ENCODE measurements at places on chromosomes 2 and 18. TPM values are rescaled to one million over a fixed set of nuclear protein-coding genes. Genes with fewer than 3 reads are reported as not detected.

Gene VIL1
- 0.18 TPM for total RNA-seq

- H3K4me1 ChIP-seq, result no peaks in the 10 kb centered on the region
- no peaks in the 10 kb centered on the region for H3K27me3 ChIP-seq
- DNase-seq, result no peak
- no peak overlapping the region for H3K4me3 ChIP-seq
- peaks cover 11% of the 10 kb centered on the region for H3K36me3 ChIP-seq
Observed at GRCh38 chr2:223908304-223908998, 36.7 kb downstream of the WDFY1 start.

DNA sequence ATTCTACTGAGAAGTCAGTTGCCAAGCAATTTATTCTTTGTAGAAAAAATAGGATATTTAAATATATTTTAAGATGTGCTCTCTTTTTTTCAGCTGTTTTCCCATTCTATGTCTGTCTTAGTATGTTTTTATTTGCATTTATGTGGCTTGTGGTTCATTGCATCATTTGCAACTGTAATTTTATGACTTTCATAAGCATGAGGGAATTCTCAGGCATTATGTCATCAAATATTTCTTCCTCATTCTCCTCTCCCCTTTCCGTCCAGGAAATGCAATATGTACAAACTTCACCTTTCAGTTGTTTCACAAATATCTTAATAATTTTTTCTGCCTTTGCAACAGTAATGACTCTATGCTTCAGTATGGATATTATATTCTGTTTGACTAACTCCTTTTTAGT lies 560.2 kb upstream of the LRATD1 start:
- no peaks in the 10 kb centered on the region for H3K36me3 ChIP-seq
- no peaks in the 10 kb centered on the region for H3K27me3 ChIP-seq
- no peak for DNase-seq
- H3K4me3 ChIP-seq, result no peak overlapping the region

GRCh38 chr2:29201979-29202378 lies 86.8 kb downstream of the CLIP4 start:
- H3K36me3 ChIP-seq, result no peaks in the 10 kb centered on the region
- H3K27ac ChIP-seq, result no peak overlapping the region
- no peaks in the 10 kb centered on the region for H3K4me1 ChIP-seq
- DNase-seq, result no peak
- no peaks in the 10 kb centered on the region for H3K27me3 ChIP-seq

Gene ITPRIPL1
- total RNA-seq, result 12.2 TPM

Gene SH3YL1
- 28.4 TPM for total RNA-seq

- H3K4me3 ChIP-seq, result no peak overlapping the region
- DNase-seq, result no peak
- no peaks in the 10 kb centered on the region for H3K36me3 ChIP-seq
- H3K4me1 ChIP-seq, result no peaks in the 10 kb centered on the region
Observed at GRCh38 chr2:236633775-236634560, 64.3 kb downstream of the ACKR3 start.

DNA sequence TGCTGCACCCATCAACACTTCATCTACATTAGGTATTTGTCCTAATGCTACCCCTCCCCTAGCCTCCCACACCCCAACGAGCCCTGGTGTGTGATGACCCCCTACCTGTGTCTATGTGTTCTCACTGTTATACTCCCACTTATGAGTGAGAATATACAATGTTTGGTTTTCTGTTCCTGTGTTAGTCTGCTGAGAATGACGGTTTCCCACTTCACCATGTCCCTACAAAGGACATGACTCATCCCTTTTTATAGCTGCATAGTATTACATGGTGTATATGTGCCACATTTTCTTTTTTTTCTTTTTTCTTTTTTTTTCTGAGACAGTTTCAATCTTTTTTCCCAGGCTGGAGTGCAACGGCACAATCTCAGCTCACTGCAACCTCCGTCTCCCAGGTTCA lies 284.1 kb upstream of the CYP26B1 start:
- no peaks in the 10 kb centered on the region for H3K4me1 ChIP-seq
- no peaks in the 10 kb centered on the region for H3K27me3 ChIP-seq
- H3K27ac ChIP-seq, result no peak overlapping the region
- no peaks in the 10 kb centered on the region for H3K36me3 ChIP-seq
- no peak overlapping the region for H3K4me3 ChIP-seq
- no peak for DNase-seq

Gene KIF3C
- 55.7 TPM for total RNA-seq

GRCh38 chr2:203934041-203934492 lies 2.5 kb upstream of the ICOS start:
- H3K36me3 ChIP-seq, result no peaks in the 10 kb centered on the region
- H3K27me3 ChIP-seq, result no peaks in the 10 kb centered on the region
- no peaks in the 10 kb centered on the region for H3K4me1 ChIP-seq
- DNase-seq, result no peak
- H3K27ac ChIP-seq, result no peak overlapping the region

- no peak for DNase-seq
- H3K27ac ChIP-seq, result no peak overlapping the region
- H3K36me3 ChIP-seq, result no peaks in the 10 kb centered on the region
- no peaks in the 10 kb centered on the region for H3K27me3 ChIP-seq
Observed at GRCh38 chr2:229974266-229974665, 52.0 kb downstream of the FBXO36 start.

DNA sequence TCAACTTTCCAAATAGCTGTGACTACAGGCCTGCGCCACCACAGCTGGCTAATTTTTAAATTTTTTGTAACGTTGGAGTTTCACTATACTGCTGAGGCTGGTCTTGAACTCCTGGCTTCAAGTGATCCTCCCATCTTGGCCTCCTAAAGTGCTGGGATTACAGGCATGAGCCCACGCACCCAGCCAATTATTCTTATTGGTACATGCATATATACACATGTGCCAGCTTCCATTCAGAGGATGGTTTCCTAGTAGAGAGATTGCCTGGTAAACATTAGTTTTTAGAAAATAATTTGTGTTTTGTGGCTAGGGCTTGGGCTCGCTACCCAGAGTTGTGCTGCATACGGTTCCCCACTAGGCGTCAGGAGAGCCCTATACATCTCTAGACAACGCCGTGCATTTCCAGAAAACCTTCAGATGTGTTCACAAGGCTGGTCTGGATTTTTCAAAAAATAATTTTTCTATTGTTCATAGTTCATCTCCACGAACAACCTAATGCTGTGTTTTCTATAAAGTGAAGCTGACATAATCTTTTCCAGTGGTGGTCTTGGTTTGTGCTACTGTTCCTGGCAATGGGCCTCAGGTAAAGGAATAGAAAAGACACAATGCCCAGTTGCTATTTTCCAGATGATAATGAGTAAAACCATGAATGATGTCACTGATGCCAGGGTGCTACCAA lies 14.6 kb upstream of the AFG3L2 start:
- no peaks in the 10 kb centered on the region for H3K27me3 ChIP-seq
- H3K27ac ChIP-seq, result no peak overlapping the region
- H3K4me1 ChIP-seq, result no peaks in the 10 kb centered on the region
- no peaks in the 10 kb centered on the region for H3K36me3 ChIP-seq
